ENCODE measurements at places on chromosomes 12 and 14.

GRCh38 chr12:118357257-118358007 is 15.3 kb downstream of the TAOK3 start:
- DNase-seq, result no peak

GRCh38 chr14:71286126-71286525 is 378.9 kb downstream of the PCNX1 start:
- DNase-seq, result no peak

- DNase-seq, result peak; percentile 21
Measured at GRCh38 chr12:27595231-27595642, 71.2 kb downstream of the PPFIBP1 start.

DNA sequence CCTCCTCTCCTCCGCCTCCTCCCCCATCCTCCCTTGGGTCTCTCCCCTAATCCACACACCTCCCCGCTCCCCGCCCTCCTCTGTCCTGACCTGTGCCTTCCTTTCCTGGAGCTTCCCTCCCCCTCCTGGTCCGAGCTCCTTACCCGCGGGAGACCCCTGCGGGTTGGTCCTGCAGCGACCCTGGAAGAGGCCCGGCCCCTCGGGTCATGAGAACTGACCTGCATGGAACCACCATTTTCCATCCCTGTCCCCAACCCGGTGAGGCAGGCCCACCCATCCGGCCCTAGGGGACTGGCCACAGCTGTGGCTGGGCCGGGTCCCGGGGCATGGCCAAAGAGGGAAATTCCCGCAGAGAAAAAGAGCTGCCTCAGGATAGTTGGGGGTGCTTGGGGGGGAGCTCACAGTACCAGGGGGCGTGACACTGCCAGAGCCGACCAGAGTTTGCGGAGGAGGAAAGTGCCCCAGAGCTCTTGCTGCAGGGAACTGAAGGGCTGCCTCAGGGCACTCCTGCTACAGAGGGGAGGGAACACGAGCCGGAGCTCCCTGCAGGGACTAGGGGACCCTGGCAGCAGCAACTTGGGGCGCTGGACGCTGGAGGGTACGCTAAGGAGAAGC is 613 bp downstream of the ARHGEF40 start:
- peak; percentile 71 for DNase-seq

GRCh38 chr14:94100847-94101246 is 9.7 kb upstream of the IFI27 start:
- DNase-seq, result no peak

- DNase-seq, result no peak
Measured at GRCh38 chr14:61472011-61472672, 150.8 kb downstream of the PRKCH start.

- DNase-seq, result peak; percentile 16
Measured at GRCh38 chr12:56522411-56523193, 982 bp downstream of the RBMS2 start.

DNA sequence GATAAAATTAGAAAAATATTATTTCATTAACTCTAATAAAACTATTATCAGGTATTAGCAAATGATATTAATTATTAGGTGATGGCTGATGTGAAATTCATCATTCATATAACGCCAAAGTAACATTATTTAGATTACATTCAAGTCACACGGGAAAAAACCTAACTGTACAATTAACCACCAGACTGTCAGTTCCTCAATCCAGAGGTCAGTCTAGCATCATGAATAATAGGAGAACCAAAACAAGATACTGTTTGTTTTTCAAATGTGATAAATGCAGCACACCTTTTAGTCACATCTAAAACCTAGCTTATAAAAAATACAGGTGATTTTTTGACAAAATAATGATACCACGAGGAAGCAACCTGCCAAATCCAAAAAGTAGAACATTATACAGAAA is 19.6 kb downstream of the SENP1 start:
- DNase-seq, result no peak

- no peak for DNase-seq
Measured at GRCh38 chr14:91258011-91258618, 13.6 kb upstream of the GPR68 start.

- DNase-seq, result no peak
Measured at GRCh38 chr14:89491711-89492381, 74.8 kb upstream of the FOXN3 start.

DNA sequence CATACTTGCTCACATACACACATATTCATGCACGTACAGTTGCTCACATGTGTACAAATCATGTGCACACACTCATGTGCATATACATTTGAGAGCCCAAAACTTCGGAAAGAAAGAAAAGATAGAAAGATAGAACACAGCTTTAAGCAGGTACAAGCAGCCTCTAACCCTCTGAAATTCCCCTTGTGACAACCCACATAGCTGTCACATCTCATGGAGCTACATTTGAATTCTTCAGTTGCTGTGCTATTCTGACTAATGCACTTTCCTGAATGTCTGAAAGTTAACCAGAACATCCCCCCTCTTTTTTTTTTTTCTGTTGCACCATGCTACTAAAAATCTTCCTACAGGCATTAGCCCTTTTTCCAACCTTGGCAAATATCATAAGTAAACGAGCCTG is 51.9 kb upstream of the KCNA5 start:
- no peak for DNase-seq

- no peak for DNase-seq
Measured at GRCh38 chr12:67927815-67928214, 61.4 kb upstream of the IFNG-AS1 start.

- no peak for DNase-seq
Measured at GRCh38 chr12:53995378-53996239, 4.4 kb upstream of the HOXC9 start.

DNA sequence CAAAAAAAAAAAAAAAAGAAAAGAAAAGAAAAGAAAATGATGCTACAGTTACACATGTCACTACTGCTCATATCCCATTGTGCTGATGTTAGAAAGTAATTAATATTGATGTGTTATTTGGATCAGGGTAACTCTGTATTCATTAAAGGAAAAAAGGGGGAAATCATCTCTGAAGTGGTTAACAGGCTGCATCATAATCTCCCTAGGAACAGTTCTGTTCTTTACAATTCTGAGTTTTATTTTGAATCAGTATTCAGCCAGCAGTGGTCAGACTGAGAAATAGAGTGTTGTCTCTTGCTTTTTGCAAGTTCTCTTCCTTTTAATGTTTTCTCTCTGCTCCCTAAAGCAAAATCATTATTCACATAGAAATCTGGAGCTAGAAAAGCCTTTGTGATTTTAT is 128.6 kb upstream of the CRY1 start:
- no peak for DNase-seq

GRCh38 chr14:92922155-92922735 is 705 bp upstream of the CHGA start:
- no peak for DNase-seq

DNA sequence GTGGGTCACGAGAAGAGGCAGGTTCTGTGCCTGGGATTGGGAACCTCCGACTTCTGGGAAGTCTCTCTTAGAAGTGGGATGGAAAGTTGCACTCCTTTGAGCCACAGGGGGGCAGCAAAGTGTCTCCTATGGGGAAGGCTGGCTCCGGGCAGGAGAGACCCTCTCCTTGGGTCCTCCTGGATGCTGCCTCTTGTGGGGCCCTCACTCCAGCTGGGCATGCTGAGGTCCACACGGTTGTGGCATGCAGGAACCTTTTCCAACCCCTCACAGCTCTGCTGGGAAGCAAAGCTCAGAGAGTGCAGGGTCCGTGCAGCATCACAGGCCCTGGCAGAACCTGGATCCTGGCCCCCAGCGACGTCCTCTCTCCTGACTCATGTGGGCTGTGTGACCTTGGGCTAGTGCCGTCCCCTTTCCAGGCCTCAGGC is 17.4 kb downstream of the SDSL start:
- DNase-seq, result peak; percentile 84

- DNase-seq, result no peak
Measured at GRCh38 chr12:28631831-28632230, 441.6 kb downstream of the CCDC91 start.

- peak; percentile 74 for DNase-seq
Measured at GRCh38 chr12:31117203-31118011, 43.7 kb downstream of the DDX11 start.

GRCh38 chr14:61421212-61421923 is 100.0 kb downstream of the PRKCH start:
- DNase-seq, result no peak

GRCh38 chr12:121090586-121091514 is 41.8 kb upstream of the P2RX7 start:
- DNase-seq, result no peak

- no peak for DNase-seq
Measured at GRCh38 chr12:52794479-52795331, 1.2 kb downstream of the KRT3 start.

DNA sequence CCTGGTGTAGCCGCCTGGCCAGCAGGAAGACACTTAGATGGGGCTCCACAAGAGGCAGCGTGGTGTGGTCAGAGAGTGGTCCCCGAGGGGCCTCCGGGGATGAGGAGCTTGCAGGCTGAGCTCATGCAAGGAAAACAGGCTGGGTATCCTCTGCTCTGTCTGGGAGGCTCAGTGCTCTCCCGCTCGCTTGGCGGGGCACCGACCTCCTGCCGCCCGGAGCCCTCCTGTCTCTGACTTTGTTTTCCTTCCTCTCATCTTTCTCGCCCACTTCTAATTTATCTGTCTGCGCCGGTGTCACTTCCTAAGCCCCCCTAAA is 31.3 kb upstream of the DLK1 start:
- no peak for DNase-seq

- no peak for DNase-seq
Measured at GRCh38 chr12:12564911-12565310, 2.2 kb upstream of the DUSP16 start.

DNA sequence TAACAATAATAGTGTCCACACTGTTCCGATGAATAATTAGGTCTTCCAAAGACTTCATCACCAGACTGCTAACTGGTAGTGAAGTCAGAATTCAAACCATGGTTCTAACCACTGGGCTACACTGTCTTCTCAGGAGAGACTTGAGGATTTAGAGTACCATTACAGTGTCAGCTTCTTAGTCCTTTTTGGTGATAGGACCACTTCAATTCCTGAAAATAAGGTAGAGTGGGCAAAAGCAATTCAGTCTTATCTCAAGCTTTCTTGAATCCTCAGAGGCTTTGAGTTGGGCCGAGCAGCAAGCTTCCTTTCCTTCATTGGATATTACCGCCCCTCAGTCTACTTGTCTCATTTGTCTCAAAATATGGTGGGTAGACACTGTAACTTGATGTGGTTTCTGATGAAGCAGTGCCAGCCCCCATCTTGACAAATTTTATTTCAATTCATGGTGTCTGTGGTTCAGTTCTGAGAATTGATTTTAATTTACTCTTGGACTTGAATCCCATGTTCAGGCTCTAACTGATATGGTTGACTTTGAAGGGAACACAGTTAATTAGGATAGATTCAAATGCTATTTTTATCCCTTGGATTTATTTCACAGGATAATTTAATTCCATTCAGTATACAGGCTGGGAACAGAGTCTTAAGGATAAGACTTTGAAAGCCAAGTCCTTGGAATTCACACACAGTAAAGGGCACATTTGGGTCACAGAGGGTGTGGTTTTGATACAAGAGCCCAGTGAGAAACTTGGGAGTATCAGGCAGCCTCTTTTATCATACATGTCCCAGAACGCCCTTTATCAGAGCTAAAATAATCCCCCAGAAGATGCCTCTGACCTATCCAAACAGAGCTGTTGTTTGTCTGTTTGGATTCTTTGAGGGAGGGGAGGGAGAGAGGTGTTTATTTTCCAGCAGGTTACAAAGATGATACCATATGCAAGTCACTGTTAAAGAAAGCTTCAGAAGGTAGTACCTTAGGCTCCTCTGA is 167.3 kb downstream of the PRKCH start:
- DNase-seq, result no peak

- no peak for DNase-seq
Measured at GRCh38 chr14:51844081-51844881, 16.1 kb upstream of the GNG2 start.

DNA sequence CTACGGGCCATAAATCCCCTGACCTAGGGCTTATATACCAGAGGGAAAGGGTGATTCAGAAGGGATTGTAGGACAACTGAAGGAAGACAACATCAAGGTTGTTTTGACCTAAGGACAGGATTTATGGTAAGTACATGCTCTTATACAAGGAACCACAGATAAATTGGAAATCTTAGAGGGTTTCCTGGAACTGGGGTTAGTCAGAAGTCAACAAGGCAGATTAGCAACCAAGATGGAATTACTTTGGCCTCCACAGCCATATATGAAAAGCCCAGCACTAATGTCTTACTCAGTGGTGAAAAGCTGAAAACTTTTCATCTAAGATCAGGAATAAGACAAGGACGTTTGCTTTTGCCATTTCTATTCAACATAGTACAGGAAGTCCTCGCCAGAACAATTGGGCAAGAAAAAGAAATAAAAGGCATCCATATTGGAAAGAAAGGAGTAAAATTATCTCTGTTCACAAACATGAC is 5.4 kb downstream of the TMBIM4 start:
- DNase-seq, result no peak

Data from ELF-1 (cell line).